Heart left ventricle (tissue), 16 donors: ENCODE measurements at places on chromosomes 3 and 15.

DNA sequence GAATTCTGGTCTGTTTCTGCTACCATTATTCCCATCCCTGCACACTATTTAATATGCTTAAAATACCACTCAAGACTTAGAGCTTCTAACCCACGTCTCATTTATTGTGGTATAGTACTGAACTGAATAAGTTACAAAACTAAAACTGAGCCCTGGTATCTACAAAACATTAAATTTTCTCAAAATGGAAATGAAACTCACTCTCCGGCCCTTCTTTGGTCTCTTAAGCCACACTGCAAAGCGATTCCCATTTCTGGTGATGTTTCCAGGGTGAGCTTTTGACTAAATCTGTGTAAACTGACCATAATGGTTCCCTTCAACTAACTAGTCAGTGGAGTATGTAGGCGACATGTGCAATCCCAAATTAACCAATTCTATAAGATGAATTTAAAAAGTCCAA is 18.6 kb downstream of the KPNA4 start:
- H3K27ac ChIP-seq = no peak overlapping the region
- H3K4me1 ChIP-seq = peaks cover 38% of the 10 kb centered on the region
- no peaks in the 10 kb centered on the region for H3K36me3 ChIP-seq
- DNase-seq = no peak
- H3K4me3 ChIP-seq = no peak overlapping the region
- H3K27me3 ChIP-seq = no peaks in the 10 kb centered on the region

GRCh38 chr3:23365066-23365465 is 161.9 kb downstream of the UBE2E2 start:
- H3K27me3 ChIP-seq = no peaks in the 10 kb centered on the region
- H3K4me1 ChIP-seq = no peaks in the 10 kb centered on the region
- H3K27ac ChIP-seq = no peak overlapping the region
- H3K36me3 ChIP-seq = no peaks in the 10 kb centered on the region
- no peak for DNase-seq
- no peak overlapping the region for H3K4me3 ChIP-seq

- no peak overlapping the region for H3K4me3 ChIP-seq
- no peaks in the 10 kb centered on the region for H3K27me3 ChIP-seq
- DNase-seq = no peak
- H3K36me3 ChIP-seq = peaks cover 4% of the 10 kb centered on the region
- H3K27ac ChIP-seq = no peak overlapping the region
- H3K4me1 ChIP-seq = no peaks in the 10 kb centered on the region
These were observed 48.5 kb upstream of the SLC12A8 start for GRCh38 chr3:125261031-125261430.

DNA sequence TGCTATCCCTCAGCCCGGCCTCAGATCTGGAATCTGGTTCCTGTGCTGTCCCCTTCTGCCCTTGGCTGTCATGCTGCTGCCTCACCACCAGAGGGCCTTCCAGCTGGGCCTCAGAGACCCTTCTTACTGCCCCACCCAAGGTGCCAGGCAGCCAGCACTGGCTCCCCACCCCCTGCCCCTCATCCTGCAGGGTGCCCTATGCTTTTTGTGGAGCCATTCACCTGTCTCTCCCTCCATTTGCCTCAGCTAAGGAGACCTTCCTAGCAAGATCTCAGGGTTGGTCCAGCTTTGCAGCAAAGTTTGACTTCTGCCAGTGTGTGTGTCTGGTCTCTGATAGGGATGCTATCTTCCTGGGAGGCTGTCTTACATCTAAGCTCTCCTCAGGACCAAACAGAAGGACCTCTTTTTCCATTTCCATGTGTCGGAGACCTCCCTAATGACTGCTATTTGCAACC is 1.9 kb upstream of the VWA5B2 start:
- H3K36me3 ChIP-seq = no peaks in the 10 kb centered on the region
- DNase-seq = no peak
- no peak overlapping the region for H3K4me3 ChIP-seq
- peaks cover 10% of the 10 kb centered on the region for H3K4me1 ChIP-seq
- no peak overlapping the region for H3K27ac ChIP-seq

DNA sequence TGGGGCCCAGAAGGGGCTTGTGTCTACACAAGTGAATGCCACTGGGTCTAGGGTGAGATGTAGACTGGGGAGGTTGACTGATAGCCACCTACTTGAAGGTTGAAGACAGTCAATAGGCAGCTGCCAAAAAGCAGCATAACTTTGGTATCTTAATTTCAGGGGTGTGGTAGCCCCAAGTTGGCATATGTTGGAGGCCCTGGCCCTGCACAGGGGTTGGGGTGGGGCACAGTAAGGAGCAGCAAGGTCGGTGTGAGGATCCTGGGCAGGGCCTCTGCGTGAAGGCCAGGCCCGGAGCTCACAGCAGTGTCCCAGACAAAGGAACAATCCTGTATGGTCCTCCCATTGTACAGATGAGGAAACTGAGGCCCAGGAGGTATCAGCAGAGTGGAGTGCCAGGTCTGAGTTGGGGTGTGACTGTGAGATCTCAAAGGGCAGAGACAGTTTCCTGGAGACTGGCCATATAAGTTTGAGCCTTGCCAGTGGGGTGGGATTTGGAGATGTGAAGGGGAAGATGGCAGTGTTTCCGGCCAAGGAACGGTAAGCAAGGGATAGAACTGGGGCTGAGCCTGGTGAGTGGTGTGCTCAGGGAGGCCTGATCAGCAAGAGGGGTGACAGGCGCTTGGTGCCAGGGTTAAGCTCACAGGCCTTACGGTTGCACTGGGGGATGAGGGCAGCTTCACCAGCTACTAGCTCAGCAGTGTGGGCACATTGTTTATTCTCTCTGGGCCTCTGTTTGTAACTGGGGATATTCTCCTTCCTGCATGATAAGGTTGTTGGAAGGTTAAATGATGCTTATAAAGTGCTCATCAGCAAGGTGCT is 1.7 kb downstream of the KLHL40 start:
- H3K4me1 ChIP-seq = peaks cover 24% of the 10 kb centered on the region
- H3K4me3 ChIP-seq = no peak overlapping the region
- H3K36me3 ChIP-seq = no peaks in the 10 kb centered on the region
- peak overlapping the region; percentile 52 for H3K27ac ChIP-seq
- peak; percentile 37 for DNase-seq

GRCh38 chr3:106877627-106878026 is 499.6 kb upstream of the CCDC54 start:
- no peaks in the 10 kb centered on the region for H3K27me3 ChIP-seq
- no peaks in the 10 kb centered on the region for H3K4me1 ChIP-seq
- DNase-seq = no peak
- H3K27ac ChIP-seq = no peak overlapping the region

- peaks cover 22% of the 10 kb centered on the region for H3K36me3 ChIP-seq
- no peak overlapping the region for H3K4me3 ChIP-seq
- no peak for DNase-seq
- no peaks in the 10 kb centered on the region for H3K27me3 ChIP-seq
- peaks cover 77% of the 10 kb centered on the region for H3K4me1 ChIP-seq
These were observed 37.5 kb downstream of the TGFBR2 start for GRCh38 chr3:30643763-30644462.

GRCh38 chr3:52428151-52429005 is 16.5 kb downstream of the SEMA3G start:
- H3K27me3 ChIP-seq = no peaks in the 10 kb centered on the region
- H3K4me1 ChIP-seq = peaks cover 42% of the 10 kb centered on the region
- DNase-seq = no peak
- no peaks in the 10 kb centered on the region for H3K36me3 ChIP-seq
- H3K4me3 ChIP-seq = no peak overlapping the region
